ENCODE measurements at places on chromosomes 12 and 14.

DNA sequence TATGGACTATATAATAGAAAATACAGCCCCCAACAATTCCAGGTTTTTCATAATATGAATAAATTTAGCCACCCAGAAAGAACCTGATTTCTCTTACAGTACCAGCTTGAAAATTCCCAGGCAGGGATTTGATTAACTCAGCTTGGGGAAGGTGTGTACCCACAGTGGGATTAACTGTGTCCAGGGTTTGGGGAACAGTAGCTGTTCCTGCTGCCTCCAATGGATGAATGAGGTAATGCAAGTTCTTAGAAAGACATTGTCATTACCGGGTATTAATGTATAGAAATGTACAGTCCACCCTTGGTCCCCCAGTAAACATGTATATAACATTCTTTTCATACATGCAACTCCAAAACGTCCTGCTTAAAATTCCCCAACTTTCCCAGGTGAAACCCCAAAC lies 115.6 kb downstream of the LRIG3 start:
- DNase-seq, result no peak

DNA sequence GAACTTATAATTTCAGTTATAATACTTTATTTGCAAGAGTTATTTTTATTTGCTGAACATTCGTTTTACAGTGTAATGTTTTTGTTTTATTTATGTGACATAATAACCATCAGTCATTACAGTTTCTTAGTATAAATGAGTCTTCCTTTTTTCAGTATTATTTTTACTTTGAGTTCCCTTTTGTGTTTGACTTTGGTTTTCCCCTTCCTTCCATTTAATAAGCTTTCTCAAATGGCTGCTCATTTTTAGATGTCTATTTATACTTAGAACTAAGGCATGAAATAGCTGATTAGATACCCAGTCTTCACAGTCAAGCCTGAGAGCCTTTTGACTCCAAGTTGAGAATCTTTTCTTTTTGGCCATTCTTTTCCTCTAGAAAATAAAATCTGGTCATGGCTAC lies 404.5 kb downstream of the LRFN5 start:
- DNase-seq, result no peak

- no peak for DNase-seq
Observed at GRCh38 chr14:42163136-42163535, 556.5 kb downstream of the LRFN5 start.

DNA sequence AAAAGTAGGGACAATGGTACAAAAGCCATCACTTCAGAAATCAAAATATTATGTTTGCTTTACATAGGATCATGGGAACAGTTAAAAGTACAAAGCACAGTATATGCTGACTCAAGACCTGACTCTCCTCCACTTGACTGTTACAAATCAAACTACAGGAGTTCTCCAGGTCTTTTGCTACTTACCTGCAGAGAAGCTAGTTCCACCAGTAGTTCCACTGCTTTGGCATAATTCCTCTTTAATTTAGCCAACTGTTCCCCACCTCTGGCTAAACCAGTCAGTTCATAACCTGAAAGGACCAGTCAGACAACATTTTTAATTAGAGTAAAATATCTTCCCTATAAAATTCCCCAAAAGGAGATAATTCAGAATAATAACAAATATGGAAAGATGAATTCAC lies 14.0 kb downstream of the ATP6V1D start:
- no peak for DNase-seq

- no peak for DNase-seq
Observed at GRCh38 chr12:104407922-104408321, 48.8 kb upstream of the CHST11 start.

- no peak for DNase-seq
Observed at GRCh38 chr12:121289962-121290361, 6.5 kb downstream of the CAMKK2 start.

- DNase-seq, result peak; percentile 94
Observed at GRCh38 chr12:93377252-93378195, at the start of gene NUDT4. NUDT4 (plus strand) TSS chr12:93377925; CDS start chr12:93378323, 398 bp downstream.

DNA sequence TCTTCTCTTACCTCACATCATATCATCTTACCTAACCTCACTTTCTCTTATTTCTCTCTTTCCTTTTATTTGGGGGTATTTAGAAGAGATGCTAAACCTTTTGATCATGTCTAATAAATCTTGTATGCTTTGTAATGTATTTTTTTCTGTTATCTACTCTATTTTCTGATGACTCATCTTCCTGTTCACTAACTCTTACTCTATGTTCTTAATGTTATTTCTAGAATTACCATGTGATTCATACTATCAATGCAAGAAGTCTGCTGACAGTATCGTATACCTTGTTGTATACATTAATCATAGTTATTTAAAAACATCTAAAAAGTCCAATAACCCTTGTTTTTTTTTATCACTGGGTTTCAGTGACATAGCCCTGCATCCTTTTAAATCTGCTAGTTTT lies 62.3 kb downstream of the MGAT4C start:
- DNase-seq, result no peak

DNA sequence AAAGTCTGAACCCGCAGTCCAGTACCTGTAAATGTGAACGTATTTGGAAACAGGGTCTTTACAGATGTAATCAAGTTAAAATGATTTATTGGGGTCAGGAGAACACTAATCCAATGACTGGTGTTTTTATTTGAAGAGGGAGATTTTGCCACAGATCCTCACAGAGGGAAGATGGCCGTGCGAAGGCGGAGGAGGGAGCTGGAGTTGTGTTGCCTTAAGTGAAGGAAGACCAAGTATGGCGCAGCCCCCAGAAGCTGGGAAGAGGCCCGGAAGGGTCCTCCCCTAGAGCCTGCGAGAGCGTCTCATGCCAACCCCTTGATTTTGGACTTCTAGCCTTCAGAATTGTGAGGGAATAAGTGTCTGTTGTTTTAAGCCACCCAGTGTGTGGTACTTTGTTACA lies 102.8 kb upstream of the NUDT4 start:
- no peak for DNase-seq

All from caudate nucleus (tissue), 63 donors.